Fibroblast of the aortic adventitia (primary cell): ENCODE measurements at places on chromosomes 2 and 18.
A peak's percentile ranks its signal among the peaks of the same experiment; 100 is the strongest.

DNA sequence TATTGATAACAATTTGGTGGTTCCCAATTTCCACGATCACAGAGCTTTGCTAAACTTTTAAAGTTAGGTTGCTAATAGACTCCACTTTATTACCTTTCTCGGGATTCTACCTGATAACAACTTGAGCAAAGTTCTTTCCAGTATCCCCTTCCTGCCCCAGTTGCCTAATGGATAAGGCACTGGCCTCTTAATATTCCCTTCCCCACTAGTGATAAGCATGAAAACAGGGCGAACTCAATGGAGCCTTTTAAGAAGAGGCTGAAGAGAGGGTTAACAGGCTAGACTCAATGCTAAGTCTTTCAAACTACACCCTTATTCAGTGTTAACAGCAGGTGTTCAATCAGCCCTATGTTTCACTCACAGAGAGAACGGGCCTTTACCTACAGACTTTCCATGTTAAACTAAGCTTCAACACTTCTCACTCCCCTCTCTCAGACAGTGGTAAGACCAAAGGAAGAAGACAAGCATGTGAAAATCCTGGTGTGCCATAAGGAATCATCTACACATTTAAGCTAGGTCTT is 75.8 kb downstream of the ANKRD44 start:
- DNase-seq = no peak

- peak; percentile 72 for DNase-seq
Measured at GRCh38 chr2:166127217-166128155, at the start of gene SCN1A. TSS of gene SCN1A (minus strand) at chr2:166128020. CDS start at chr2:166073621, 54,399 bp downstream.

DNA sequence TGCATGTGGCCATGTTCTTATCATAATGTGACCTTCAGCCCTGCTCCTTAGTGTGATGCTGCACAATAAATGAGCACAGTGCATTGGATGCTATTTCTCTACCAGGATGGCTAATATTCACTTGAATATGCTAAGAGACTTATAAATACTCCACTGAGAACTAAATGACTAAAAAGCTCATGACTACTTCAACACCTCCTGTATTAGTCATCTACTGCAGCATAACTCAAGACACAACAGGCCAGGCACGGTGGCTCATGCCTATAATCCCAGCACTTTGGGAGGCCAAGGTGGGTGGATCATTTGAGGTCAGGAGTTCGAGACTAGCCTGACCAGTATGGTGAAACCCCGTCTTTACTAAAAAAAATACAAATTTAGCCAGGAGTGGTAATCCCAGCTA is 213.4 kb downstream of the RND3 start:
- DNase-seq = no peak

DNA sequence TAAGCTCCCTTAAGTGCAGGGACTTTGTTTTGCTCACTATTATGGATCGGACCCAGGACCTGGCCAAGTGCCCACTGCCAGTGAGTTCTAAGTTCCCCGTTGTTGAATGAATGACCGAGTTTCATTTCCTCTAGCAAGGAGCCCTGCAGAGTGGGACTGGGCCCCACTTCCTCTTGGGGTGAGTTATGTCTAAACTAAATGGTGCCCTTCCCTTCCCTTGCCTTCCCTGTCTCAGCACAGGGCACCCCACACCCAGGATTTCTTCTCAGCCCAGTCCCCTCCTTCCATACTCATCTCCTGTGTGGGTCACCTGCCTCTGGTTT is 195.3 kb upstream of the HS6ST1 start:
- no peak for DNase-seq

DNA sequence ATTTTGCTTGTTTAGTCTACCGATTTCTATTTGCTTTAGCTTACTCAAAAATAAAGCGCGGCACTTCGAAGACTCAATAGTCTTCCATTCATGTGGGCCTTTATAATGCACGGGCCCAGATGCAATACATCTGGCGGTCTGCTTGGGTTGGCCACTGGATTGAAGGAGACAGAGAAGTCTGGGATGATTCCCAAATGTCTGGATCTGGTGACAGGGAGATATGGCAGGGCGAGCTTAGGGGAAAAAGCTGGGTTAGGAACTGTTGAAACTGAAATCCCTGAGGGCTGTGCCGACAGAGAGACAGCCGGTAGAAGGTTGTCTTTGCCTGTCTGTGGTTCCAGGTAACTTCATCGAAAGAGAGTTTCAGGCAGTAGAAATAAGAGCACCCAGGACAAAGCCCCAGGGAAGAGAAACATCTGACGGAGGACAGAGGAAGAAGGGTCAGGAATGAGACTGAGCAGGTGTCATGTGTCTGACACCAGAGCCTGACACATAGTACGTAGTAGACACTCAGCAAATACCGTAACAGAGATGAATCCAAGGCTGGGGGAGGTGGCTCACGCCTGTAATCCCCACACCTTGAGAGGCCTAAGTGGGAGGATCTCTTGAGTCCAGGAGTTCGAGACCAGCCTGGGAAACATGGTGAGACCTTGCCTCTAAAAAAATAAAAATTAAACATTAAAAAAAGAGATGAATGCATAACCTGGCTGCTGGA is 13.6 kb downstream of the CLUL1 start:
- DNase-seq = no peak
